SW 1271 (cell line): ENCODE measurements at places on chromosomes 11 and 22.

- peak; percentile 7 for DNase-seq
These were observed 26.1 kb upstream of the EED start for GRCh38 chr11:86218125-86219084.

DNA sequence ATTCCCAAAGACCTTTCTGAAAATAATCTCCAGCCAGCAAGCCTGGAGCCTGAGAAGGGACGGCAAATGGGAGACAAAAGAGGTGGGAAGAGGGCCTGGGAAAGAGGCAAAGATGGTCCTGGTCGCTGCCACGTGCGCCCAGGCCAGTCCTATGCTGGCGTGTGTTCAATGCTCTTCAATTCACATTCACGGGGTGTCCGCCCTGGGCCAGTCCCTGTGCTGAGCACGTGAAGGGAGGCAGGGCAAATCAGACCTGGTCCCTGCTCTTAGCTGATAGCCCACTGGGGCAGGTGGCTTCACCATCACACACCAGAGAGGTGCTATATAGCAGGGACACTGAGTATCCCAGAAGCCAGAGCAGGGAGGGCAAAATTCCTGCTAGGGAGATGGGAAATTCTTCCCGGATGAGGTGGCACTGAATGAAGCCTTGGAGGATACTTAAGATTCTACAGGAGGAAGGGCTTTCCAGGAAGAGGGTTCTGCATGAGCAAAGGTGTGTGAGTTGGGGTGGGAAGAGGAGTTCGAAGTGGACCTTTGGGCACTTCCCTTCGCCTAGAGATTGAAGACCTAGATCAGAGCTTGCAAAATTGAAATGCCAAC lies 148.2 kb downstream of the CHST1 start:
- no peak for DNase-seq

DNA sequence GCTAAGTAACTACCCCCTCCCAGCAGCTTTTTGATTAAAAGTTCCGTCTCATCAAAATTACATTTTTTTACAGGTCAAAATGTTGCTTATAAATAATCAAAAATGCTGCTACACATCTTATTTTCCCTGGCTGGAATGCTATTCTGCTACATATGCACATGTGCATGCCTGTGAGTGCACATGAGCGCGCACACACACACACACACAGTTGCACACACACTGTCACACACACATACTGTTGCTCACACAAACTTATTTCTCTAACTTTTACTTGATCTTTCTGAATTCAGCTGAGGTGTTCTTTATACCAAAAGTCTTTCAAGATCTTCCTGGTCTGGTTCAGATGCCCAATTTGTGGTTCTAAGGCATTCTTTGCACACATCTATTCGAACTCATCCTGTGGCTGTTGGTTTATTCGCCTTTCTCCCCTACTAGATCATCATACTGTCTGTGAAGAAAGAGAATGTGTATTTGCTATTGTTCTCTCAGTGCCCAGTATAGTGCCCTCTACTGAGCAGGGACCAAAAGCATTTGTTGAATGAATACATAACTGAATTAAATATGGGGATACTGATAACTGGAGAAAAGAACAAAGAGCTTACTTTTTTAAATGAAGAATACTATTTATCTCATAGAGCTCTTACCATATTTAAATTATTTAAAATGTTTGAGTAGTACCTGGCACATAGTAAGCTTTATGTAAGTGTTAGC lies 68.1 kb upstream of the CCDC179 start:
- peak; percentile 3 for DNase-seq

DNA sequence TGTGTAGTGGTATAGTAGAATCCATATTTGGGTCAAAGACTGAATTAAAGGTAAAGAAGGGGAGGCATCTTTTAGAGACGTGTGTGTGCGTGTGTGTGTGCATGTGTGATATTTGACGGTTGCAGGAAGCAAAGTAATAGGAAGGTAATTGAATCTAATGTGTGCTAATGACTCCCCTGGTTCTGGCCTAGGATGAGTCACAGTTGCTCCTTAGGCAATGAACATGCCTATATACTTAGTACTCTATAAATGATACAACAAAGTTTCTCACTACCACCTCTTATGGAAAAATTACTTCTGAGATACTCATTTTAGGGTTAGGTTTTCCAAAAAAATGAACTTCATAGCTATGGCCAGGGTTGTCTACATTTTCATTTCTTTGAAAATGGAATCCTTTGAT lies 409.6 kb downstream of the GUCY1A2 start:
- DNase-seq: no peak

GRCh38 chr11:106398502-106399075 lies 321.1 kb downstream of the AASDHPPT start:
- no peak for DNase-seq

DNA sequence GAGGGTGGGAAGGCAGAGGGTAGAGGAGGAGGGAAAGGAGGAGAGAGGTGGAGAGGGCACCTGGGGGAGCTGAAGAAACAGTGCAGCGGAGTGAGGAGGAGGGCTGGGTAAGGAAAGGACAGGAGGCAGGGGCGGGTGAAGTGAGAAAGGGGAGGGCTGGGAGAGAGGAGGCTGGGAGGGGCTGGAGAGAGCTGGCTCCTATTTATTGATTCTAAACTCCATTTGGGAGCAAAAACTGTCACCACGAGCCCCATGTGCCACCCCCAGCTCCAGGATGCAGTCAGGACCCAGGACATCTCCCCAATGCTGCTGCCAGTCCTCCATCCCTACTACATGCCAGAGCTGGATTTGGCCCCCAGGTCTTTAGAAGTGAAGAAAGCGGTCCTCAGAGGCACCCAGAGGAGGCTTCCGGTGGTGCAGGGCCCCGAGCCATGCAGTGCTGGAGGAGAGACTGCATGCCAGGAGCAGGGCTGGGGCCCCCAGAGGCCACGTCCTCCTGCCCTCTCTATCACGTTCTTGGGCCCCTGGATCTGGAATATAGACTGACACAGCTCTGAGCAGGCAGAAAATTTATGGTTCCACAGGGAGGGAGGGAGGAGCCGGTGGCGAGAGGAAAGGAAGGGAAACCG lies 53.7 kb downstream of the SLC22A12 start:
- DNase-seq: no peak

- no peak for DNase-seq
These were observed 65.3 kb downstream of the ARFGAP2 start for GRCh38 chr11:47111318-47111804.

GRCh38 chr11:84383576-84383975 lies 1097.4 kb upstream of the CCDC90B start:
- no peak for DNase-seq

GRCh38 chr11:74306435-74307175 lies 4.8 kb downstream of the P4HA3 start:
- no peak for DNase-seq

DNA sequence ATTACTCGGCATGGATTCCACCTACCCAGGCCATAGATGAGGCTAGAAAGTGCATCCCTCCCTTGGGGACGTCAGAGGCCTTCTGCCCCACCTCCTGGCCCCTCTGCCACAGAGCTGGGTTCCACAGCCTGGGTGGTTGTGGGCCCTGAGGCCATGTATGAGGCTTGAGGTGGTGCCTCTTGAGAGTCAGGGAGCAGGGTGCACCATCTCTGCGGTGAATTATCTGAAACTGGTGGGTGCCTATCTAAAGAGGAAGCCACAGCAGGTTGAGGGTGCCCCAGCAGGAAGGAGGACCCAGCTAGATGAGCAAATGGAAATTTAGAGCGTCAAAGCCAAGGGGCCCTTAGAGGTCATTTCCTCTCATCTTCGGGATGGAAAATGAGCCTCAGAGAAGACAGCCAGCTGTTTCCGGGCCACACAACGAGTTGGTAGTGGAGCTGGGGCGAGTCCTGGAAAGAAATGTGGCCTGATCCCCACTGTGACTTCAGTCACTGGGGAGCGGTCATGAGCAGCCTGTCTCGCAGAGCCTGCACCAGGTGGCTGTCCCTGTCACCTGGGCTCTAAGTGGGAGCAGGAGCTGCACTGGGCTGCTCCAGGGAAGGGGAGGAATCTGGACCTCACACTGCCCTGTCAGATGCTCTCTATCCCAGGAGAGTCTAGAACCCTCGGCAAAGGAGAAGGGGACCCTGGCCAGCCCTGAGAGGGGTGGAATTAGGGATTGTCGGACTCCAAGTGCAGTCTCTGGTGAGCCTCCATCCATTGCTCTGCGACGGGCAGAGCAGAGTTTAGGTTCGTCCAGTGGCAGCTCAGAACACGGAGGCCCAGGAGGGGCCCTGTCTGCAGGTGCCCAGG lies 7.3 kb downstream of the ADORA2A start:
- no peak for DNase-seq

DNA sequence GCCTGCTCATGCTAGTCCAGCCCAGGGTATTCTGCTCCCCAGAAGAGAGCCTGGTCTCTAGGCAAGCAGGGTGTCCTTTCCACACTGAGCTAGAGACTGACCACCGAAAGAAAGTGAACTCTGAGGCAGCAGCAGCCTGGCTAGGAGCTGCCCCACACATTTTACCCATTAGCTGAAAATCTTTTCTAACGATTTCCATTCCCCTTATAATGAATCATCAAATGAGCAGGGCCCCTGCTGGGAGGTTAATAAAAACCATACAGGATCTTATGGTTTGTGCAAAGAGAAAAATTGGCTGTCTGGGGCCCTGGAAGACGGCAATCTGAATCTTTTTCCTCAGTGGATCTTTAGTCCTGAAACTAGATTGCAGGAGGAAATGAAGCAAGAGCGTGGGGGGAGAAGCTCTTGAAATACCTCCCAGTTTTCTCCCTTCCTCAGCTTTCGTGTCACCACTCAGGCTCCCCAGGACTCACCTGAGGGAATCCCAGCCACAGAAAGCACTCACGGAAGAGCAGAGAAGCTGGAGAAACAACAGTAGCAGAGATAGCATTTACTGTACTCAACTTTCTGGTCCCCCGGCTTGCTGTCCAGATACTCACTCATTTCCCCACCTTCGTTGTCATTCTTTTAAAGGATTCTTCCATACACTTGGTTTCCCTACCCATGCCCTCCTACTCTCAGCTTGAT lies 74.7 kb upstream of the CD44 start:
- DNase-seq: no peak

DNA sequence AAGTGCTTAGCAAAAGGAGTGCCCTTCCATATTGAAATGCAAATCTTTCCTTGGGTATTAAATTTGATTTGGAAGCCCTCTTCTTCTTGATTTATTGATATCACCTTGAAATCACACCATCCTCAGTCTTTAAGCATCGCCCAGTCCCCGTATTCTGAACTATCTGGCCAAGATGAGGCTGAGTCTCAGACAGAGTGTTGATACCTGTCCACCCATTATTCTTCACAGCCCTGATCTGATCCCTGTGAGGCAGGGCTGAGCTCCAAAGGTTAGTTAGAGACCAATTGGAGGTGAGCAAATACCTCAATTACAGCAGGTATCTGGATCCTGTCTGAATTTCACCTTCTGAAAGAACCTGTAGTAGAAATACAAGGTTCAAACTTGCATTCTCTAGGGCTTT lies 326.3 kb downstream of the FAT3 start:
- DNase-seq: no peak

DNA sequence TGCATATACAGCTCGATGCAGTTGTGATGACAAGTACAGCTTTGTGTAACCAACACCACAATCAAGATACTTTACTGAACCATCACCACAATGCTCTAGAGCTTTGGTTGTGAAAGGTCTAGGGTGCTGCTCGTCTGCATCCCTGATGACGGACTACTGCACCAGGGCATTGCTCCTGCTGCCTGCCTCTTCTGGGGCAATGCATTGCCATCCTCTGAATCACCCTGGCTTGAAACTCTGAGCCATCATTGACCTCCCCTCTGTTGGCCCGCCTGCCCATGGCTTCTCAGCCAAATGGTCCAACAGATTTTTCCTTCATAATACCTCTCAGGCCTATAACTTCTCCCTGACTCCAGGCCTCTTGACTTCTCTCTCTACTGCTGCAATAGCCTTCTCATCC lies 77.4 kb upstream of the CSNK2A3 start:
- DNase-seq: no peak

GRCh38 chr11:91100427-91100826 lies 877.6 kb upstream of the CHORDC1 start:
- DNase-seq: no peak

- no peak for DNase-seq
These were observed 191.4 kb downstream of the ARHGAP42 start for GRCh38 chr11:100878474-100878873.

DNA sequence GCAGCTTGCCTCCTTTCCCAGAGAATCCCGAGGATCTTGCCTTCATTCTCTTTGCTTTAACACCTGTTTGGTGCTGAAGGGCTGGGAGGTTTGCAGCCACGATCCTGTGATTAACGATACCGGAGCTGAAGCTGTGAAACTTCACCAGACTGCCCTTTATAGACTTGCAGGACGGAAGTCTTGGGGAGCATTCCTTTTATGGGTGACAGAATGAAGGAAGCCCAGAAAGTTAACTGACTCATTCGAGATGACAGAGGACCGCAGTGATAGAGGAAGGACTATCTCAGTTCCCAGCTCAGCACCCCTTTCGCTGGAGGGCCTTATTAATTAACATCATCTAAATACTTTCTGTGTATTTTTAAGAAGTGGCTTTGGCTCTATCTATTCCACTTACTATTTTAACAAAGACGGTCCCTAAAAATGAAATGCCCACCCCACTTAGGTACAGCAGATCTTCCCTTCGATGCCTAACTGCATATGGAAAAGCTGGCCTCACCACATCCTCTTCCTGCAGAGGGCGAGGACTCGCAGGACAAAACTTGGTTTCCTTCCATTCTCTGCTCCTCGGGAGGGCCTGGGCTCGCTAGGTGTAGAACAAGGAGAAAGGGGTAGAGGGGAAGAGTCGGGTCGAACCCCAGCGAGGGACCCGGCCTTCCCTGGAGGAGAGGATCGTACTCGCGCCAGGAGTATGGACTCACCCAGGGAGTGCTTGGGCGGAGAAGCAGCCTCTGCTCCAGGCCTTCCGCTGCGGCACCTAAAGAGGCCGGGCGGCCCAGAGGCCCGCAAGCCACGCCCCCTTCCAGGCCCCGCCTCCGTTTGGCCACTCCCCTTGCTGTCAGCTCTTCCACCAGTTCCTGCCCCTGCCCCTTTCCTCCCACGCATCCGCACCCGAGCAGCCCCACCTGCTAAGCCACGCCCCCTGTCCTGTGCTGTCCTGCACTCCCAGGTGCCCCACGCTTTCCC lies 30.7 kb upstream of the USP47 start:
- no peak for DNase-seq

DNA sequence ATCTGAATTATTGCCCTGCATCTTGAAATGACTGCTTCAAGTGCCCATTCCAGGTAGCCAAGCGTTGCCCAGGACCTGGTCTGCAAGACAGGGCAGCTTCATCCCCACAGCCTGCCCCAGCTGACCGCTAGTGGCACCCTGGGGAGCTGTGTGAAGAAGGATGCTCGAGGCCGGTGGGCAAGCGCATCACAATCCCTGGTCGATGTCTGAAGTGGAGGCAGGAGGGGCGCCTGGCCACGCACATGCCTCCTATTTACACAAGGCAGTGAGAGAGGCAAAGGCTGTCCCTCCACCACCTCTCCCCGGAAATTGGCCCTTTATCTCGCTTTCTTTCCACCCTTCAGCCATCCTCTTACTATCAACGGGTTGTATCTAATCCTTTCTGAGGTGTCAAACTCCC lies 28.1 kb upstream of the PHF21A start:
- DNase-seq: no peak

DNA sequence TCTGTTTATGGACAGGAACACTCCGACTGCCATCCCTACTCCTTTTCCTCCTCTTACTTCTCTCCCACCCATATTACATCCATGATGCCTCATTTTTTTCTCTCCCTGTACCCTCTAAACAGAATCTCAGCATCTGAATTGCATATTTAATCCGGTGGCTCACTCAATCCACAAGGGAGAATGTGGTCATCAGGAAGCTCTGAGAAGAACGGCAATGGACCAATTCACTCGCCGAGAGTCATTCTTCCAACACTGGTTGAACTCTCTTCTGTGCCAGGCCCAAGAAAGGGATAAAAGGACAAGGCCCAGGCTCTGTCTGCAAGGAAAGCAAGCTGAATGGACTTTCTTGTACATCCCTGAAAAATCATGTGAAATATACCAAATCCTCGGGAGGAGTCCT lies 15.9 kb downstream of the MAP6 start:
- DNase-seq: no peak

GRCh38 chr11:3860375-3860774 lies 4.9 kb downstream of the STIM1 start:
- no peak for DNase-seq
